Breast epithelium (tissue), 4 donors: ENCODE measurements at places on chromosomes 13 and 19.

DNA sequence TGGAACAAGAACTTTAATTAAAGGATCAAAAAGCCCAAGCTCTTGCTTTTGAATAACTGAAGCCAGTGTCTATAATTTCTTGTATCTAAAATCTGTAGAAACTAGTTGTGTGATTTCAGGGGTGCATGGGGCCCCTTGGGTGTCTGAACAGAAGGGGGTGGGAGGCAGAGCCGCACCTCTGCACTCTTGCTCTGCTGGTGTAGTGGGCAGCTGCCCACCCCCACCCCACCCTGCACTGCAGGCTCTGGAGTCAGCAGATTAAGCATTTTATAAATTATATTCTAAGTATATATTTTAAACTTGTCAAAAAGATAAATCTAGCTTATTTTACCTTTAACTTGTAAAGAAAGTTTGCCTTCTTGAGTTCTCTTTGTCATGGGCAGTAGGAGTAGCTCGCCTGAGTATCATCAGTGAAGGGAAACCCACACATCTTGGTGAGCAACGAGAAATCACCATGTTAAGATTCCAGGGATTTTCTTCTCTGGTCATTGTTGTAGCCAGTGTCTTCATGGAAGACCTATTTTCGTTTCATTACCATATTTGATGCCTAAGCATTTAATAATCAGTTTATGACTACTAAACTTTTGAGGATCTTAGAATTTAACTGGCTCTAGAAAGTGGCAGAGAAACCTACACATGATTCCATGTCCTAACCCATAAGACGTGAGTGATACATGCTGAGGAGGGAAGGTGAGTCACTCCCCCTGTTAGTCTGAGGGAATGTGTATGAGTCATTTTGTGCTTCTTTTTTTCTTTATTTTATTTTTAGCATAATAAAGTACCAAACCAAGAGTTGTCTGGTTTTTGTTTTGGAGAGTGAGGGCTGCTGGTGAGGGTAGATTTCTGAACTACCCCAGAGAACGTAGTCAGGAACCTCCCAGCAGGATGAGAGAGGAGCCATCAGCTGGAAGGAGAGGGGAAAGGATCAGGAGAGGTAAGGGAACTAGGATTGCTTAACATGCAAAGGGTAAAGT lies 7.7 kb downstream of the UBE2L5 start:
- DNase-seq: no peak

GRCh38 chr13:41419206-41419605 lies 38.1 kb upstream of the RGCC start:
- no peak for DNase-seq

GRCh38 chr19:13012690-13013608 lies 17.7 kb downstream of the NFIX start:
- no peak for DNase-seq

- DNase-seq: no peak
Measured at GRCh38 chr13:105177265-105177900, 1358.1 kb downstream of the EFNB2 start.

DNA sequence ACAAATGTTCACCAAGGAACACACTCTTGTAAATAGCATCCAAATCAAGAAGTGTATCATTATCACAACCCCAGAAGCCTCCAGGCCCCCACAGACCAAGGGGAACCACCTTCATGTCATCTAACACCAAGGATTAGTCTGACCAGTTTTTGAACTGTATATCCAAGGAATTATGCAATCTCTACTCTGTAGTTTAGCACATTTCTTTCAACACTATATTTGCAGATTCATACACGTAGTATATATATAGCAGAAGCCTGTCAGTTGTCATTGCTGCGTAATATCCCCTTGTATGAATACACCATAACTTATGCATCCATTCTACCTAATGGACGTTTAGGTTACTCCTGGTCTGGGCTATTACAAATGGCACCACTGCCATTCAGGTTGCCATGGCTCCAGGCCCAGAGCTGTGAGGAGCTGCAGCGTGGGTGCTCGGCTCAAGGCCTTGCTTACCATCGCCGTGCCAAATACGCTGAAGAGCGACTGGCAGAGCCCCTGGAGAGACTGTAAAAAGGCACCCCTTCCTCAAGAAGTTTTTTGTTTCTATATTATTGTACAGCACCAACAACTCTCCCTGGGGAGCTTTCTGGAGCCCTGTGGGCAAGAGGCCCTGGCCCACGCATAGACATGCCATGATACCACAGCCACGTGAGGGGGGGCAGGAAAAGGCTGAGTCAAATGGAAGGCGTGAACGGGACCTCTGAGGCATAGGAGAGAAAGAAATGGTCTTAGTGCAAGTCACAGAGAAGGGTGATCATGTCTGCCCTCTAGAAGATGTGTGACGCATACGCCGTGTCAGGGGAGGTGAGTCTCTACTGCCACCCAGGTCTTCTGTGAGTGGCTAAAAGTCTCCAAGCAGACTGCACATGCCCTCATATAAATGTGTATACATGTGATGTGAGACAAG lies 10.8 kb downstream of the LATS2 start:
- no peak for DNase-seq

- DNase-seq: no peak
Measured at GRCh38 chr19:41311072-41311471, 1.1 kb downstream of the CCDC97 start.

DNA sequence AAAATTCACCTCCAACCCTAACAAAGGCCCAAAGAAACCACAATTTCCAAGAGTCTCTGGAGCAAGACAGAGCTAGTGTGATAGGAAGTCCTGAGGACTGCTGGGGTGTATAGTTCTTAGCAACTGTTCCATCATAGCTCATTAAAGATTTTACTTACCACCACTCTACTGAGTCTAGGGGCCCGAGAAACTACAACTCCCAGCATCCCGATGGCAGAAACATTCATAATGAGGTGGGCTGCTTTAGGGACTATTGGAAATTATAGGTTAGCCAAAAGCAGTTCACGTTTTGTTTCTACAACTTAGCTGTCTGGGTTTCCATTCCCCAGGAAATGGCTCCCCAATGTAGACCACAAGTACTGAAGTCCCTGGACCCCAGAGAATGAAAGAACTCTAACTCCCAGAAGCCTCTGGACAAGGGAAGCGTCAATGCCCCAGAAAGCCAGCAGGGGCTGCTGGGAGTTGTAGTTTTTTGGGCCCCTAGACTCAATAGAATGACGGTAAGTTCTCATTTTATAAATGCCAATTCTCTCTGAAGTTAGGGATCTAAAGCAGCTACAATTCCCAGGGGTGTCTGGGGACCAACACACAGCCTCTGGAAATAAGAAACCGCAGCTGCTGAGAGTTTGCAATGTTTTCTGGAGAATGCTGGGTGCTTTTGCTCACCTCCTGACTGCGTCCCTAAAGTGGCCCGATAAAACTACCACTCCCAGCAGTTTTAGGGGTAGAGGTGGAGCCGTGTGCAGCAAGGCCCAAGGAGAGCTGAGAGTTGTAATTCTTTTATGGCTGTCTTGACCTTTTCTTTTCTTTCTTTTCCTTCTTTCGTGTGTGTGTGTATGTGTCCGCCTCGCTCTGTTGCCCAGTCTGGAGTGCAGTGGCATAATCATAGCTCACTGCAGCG lies 11.1 kb downstream of the FTL start:
- no peak for DNase-seq

DNA sequence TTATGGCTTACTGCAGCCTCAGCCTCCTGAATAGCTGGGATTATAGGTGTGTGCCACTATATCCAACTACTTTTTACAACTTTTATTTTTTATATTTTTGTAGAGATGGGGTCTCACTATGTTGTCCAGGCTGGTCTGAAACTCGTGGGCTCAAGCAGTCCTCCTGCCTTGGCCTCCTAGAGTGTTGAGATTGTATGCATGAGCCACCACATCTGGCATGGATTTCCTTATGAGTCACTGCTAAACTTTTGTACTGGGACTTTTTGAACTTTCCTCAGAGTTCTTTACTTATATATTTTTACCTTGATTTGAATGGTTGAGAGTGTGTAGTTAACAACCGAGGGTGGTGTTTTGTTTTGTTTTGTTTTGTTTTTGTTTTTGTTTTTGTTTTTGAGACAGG lies 33.4 kb downstream of the DNAJC3 start:
- DNase-seq: no peak

DNA sequence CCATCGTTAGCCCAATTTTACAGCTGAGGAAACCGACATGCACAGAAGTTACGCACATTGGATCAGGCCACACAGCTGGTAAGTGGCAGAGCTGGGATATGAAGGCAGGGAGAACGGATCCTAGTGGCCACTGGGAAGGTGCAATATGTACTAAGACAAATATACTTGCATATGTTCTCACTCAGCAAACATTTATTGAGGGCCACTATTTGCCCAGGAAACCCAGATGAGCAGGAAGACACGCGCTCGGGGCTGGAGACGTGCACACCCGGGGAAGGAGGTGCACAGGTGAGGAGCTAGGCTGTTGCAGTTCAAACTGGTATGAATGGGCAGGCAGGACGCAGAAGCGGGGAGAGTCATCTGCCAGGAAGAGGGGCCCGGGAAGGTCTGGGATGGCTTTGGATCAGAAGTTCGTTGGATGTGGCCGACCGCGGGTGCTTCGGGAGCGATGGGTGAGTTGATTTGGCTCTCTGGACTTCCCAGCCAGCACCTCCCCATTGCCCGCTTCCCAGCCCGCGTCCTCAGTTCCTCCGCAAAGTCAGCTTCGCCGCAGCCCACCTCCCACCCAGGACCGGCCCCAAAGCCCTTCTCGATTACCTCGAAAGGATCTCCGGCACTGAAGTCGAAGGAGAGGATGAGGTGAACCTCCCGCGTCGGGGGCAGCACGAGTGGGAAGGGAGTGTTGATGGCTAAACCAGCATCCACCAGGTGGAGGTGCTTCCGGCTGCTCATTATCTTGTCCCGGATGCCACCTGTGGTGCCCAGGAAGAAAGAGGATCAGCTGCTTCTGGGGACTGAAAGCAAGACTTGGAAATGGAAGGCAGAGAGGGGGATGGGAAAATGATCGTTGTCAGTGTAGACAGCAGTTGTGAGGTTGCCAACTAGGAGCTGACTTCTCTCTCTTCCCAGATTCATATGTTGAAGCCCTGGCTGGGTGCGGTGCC lies 17.8 kb upstream of the CABP5 start:
- DNase-seq: no peak

- no peak for DNase-seq
Measured at GRCh38 chr13:26697069-26697955, 63.3 kb downstream of the GPR12 start.
